ENCODE measurements at places on chromosomes 11 and 22.

- no peaks in the 10 kb centered on the region for H3K27me3 ChIP-seq
- H3K4me3 ChIP-seq = no peak overlapping the region
- H3K36me3 ChIP-seq = no peaks in the 10 kb centered on the region
- DNase-seq = no peak
- no peak overlapping the region for H3K27ac ChIP-seq
Measured at GRCh38 chr22:42280836-42281235, 10.4 kb upstream of the TCF20 start.

- no peak overlapping the region for H3K4me3 ChIP-seq
- peaks cover 15% of the 10 kb centered on the region for H3K4me1 ChIP-seq
- no peaks in the 10 kb centered on the region for H3K36me3 ChIP-seq
- no peaks in the 10 kb centered on the region for H3K27me3 ChIP-seq
- no peak for DNase-seq
- H3K27ac ChIP-seq = no peak overlapping the region
Measured at GRCh38 chr11:102280245-102280833, 36.9 kb upstream of the BIRC3 start.

- H3K4me3 ChIP-seq = peak overlapping the region; percentile 98
- H3K27ac ChIP-seq = peak overlapping the region; percentile 98
- H3K27me3 ChIP-seq = no peaks in the 10 kb centered on the region
- DNase-seq = peak; percentile 27
- H3K36me3 ChIP-seq = peaks cover 3% of the 10 kb centered on the region
- H3K4me1 ChIP-seq = peaks cover 36% of the 10 kb centered on the region
Measured at GRCh38 chr22:46674906-46675305, 54.7 kb downstream of the GRAMD4 start.

GRCh38 chr11:12127206-12127898, 17.0 kb downstream of the MICAL2 start:
- no peak overlapping the region for H3K27ac ChIP-seq
- DNase-seq = no peak
- H3K4me1 ChIP-seq = peaks cover 90% of the 10 kb centered on the region
- H3K4me3 ChIP-seq = no peak overlapping the region

DNA sequence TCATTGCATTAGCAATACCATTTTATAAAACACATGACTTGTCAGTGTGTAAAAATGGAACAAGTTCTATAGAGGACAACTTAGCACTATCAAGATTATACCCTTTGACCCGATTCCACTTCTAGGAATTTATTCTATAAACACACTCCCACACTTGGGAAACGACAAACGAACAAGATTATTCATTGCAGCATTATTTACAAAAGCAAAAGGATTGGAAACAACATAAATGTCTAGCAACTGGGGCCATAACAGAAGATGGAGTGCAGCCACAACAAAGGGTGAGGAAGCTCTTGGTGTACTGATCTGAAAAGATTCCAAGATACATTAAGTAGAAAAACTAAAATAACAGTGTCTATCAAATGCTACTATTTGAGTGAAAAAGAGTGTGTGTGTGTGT, 2.3 kb upstream of the IRAG1 start:
- DNase-seq = no peak
- peaks cover 3% of the 10 kb centered on the region for H3K36me3 ChIP-seq
- no peak overlapping the region for H3K4me3 ChIP-seq

GRCh38 chr11:70210530-70210929, 7.4 kb downstream of the FADD start:
- no peak for DNase-seq
- peaks cover 25% of the 10 kb centered on the region for H3K36me3 ChIP-seq
- no peak overlapping the region for H3K4me3 ChIP-seq
- H3K4me1 ChIP-seq = peaks cover 42% of the 10 kb centered on the region
- peak overlapping the region; percentile 83 for H3K27ac ChIP-seq

GRCh38 chr22:23037429-23038333, 32.6 kb upstream of the GNAZ start:
- H3K27ac ChIP-seq = no peak overlapping the region
- H3K4me1 ChIP-seq = peaks cover 15% of the 10 kb centered on the region
- H3K4me3 ChIP-seq = no peak overlapping the region
- DNase-seq = no peak
- H3K36me3 ChIP-seq = no peaks in the 10 kb centered on the region

DNA sequence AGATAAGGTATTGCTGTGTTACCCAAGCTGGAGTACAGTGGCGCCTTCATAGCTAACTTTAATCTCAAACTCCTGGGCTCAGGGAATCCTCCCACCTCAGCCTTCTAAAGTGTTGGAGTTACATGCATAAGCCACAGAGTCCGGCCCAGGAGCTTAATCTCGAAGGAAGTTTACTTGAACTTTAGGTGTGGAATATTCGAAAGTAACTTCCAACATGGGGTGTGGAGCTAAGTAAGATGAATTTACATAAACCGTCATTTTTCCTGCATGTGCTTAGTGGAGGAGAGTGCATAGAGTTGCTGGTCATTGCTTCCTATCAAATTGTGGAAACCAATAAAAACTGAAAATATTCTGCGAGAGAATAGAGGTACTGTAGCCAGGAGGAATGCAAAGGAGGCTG, 1.5 kb downstream of the ATG13 start:
- peak overlapping the region; percentile 89 for H3K4me3 ChIP-seq
- H3K36me3 ChIP-seq = peaks cover 5% of the 10 kb centered on the region
- no peaks in the 10 kb centered on the region for H3K27me3 ChIP-seq
- no peak for DNase-seq
- peaks cover 49% of the 10 kb centered on the region for H3K4me1 ChIP-seq

GRCh38 chr11:2189938-2190656, 18.5 kb upstream of the TH start:
- no peak for DNase-seq
- no peaks in the 10 kb centered on the region for H3K36me3 ChIP-seq
- H3K4me1 ChIP-seq = no peaks in the 10 kb centered on the region
- H3K27ac ChIP-seq = no peak overlapping the region
- H3K4me3 ChIP-seq = no peak overlapping the region
- peaks cover 11% of the 10 kb centered on the region for H3K27me3 ChIP-seq

- DNase-seq = no peak
- H3K4me1 ChIP-seq = no peaks in the 10 kb centered on the region
- no peak overlapping the region for H3K27ac ChIP-seq
- no peak overlapping the region for H3K4me3 ChIP-seq
- no peaks in the 10 kb centered on the region for H3K36me3 ChIP-seq
Measured at GRCh38 chr11:113163291-113164030, 150.9 kb upstream of the TTC12 start.

GRCh38 chr22:49460592-49461281, 366.9 kb downstream of the BRD1 start:
- H3K27ac ChIP-seq = no peak overlapping the region
- H3K4me3 ChIP-seq = no peak overlapping the region
- no peaks in the 10 kb centered on the region for H3K27me3 ChIP-seq
- no peak for DNase-seq

DNA sequence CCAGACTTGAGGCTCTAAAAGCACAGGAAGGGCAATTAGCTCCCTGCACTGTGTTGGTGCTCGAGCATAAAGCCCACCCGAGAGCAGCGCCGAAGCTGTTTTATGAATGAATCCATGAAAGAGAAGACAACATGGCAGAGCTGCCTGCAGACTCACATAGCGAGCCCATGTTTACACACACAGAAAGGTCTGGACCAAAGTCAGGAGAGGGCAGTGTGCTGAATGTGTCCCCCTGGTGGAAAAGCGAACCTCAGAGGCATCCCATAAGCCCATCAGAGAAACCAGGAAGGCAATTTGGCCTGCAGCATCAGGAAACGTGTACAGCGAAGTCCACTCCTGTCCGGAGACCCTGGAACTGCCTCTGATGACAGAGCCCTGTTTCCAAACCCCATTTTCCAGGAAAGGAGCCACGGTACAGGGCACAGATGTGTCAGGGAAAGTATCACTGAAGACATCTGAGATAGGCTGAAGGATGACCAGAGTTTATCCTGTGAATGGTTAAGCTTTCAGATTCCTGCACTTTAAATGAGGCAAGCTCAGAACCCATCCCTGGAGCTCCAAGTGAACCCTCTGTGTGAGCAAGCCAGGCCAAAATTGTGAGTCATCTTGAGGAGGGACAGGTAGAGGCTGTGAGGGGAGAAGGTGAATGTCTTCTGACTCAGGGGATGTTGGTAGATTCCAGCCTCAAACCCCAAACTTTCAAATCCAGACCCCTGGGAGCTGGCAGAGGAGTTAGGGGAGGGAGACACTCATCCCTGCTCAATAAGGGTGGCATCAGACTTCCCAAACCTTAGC, 36.9 kb downstream of the CHRDL2 start:
- H3K36me3 ChIP-seq = no peaks in the 10 kb centered on the region
- no peak overlapping the region for H3K4me3 ChIP-seq
- H3K4me1 ChIP-seq = no peaks in the 10 kb centered on the region
- no peak overlapping the region for H3K27ac ChIP-seq

DNA sequence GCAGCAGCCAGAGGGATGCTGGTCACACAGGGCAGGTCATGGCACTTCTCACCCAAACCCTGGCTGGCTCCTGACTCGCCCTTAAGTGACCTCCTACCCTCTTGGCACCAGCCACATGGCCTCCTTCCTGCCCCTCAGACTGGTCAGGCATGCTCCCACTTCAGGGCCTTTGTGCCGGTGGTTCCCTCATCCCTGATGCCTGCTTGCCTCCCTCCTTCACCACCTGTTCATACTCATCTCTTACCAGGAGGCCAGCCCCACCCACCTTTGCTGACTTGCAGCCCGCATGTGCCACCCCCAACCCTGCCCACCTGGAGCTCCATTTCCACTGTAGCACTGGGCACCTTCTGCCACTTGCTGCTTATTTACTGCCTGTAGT, 20.1 kb downstream of the GNAZ start:
- DNase-seq = no peak
- H3K4me3 ChIP-seq = no peak overlapping the region
- H3K27ac ChIP-seq = no peak overlapping the region
- no peaks in the 10 kb centered on the region for H3K36me3 ChIP-seq

- no peaks in the 10 kb centered on the region for H3K36me3 ChIP-seq
- H3K4me1 ChIP-seq = peaks cover 8% of the 10 kb centered on the region
- no peak overlapping the region for H3K4me3 ChIP-seq
- no peaks in the 10 kb centered on the region for H3K27me3 ChIP-seq
- no peak for DNase-seq
Measured at GRCh38 chr11:61704838-61705237, 24.6 kb downstream of the DAGLA start.

- H3K4me1 ChIP-seq = no peaks in the 10 kb centered on the region
- H3K36me3 ChIP-seq = no peaks in the 10 kb centered on the region
- H3K27ac ChIP-seq = no peak overlapping the region
- no peak overlapping the region for H3K4me3 ChIP-seq
- DNase-seq = no peak
Measured at GRCh38 chr11:24598641-24599040, 101.8 kb downstream of the LUZP2 start.

- H3K27me3 ChIP-seq = peaks cover 17% of the 10 kb centered on the region
- H3K4me3 ChIP-seq = no peak overlapping the region
- H3K36me3 ChIP-seq = no peaks in the 10 kb centered on the region
- no peak for DNase-seq
Measured at GRCh38 chr11:126924376-126925040, 76.1 kb downstream of the KIRREL3 start.

DNA sequence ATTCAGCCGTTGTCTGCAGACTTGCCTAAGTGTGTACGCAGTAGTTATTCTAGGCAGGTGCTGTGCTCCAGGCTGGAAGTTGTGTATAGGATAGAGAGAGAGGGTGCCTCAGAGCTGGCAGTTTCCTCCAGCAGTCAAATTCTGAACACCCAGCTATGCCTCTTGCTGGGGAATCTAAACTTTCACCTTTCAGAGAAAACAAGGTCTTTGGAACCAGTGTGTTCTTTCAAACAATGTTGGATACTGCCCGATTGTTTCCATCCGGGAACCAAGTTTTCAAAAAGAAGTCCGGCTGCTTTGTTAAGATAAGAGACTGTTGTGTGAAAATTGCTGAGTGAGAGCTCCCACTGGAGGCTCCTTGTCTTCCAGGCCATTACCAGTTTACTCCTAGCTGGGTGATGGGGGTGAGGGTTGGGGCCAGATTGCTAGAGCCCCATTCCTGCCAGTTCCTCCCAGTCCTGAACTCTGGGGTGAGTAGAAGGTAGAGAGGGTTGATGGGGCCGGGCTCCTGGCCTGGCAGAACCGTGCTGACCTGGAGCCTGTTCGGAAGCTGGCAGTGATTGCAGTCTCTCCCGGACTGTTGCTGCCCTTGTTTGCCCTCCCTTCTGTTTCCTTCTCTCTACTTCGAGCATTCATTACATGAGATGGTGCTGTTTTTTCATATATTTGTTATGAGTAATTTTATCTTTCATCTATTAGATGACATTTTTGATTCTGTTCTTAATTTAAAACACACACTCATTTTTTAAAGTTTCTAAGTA, 150.2 kb downstream of the TEAD1 start:
- H3K27ac ChIP-seq = no peak overlapping the region
- no peak overlapping the region for H3K4me3 ChIP-seq
- no peaks in the 10 kb centered on the region for H3K36me3 ChIP-seq
- H3K4me1 ChIP-seq = peaks cover 13% of the 10 kb centered on the region

DNA sequence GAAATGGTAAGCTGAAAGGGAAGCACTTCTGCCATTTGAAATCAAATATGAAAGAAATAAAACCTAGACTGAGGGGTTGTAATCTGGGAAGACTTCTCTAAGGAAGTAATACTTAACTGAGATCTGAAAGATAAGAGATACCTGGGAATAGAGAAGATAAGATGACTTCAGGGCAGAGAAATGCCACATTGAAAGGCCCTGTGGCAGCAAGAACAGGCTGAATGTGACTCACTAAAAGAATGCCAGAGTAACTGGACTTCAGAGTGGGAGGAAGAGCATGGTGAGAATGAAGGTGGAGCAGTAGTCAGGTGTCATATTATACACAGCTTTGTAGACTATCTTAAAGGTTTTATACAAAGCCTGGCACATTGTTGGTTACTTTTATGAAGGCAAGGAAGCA, 17.6 kb downstream of the CALCA start:
- DNase-seq = no peak
- H3K4me1 ChIP-seq = no peaks in the 10 kb centered on the region
- no peaks in the 10 kb centered on the region for H3K36me3 ChIP-seq
- no peak overlapping the region for H3K4me3 ChIP-seq
- peaks cover 5% of the 10 kb centered on the region for H3K27me3 ChIP-seq

DNA sequence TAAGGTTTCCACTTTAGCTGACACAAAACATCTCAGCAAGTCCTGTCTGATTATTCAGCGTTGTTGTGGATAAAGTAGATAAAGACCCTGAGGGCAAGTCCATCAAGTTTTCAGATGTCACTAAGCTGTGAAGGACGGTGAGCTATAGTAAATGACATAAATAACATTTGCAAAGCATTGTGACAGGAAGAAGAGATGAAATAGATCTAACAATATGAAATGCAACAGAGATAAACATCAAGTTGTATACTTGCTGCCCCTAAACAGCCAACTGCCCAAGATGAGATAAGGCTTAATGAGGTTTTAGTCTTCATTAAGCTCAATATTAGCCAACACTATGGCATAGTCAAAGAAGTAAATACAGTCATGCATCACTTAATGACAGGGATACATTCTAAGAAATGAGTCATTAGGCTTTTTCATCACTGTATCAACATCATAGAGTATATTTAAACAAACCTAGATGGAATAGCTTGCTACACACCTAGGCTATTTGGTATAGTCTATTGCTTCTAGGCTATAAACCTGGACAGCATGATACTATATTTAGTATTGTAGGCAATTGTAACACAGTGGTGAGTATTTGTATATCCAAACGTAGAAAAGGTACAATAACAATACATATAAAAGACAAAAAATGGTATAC, 625.1 kb upstream of the ANO5 start:
- H3K27me3 ChIP-seq = no peaks in the 10 kb centered on the region
- H3K27ac ChIP-seq = no peak overlapping the region
- no peaks in the 10 kb centered on the region for H3K36me3 ChIP-seq
- no peak for DNase-seq

GRCh38 chr22:32674925-32675825, 126.3 kb upstream of the TIMP3 start:
- no peak overlapping the region for H3K4me3 ChIP-seq
- DNase-seq = no peak
- no peak overlapping the region for H3K27ac ChIP-seq
- H3K4me1 ChIP-seq = no peaks in the 10 kb centered on the region
- H3K27me3 ChIP-seq = peaks cover 17% of the 10 kb centered on the region

Measured in activated T-cell treated with anti-CD3 and anti-CD28 coated beads, Interleukin-2, amount 50 U/mL, for 72 hours (primary cell).